ENCODE measurements at places on chromosomes 11 and 22.

- DNase-seq: no peak
These were observed 87.3 kb downstream of the PACS1 start for GRCh38 chr11:66157182-66157864.

GRCh38 chr11:126817096-126817495 lies 183.5 kb downstream of the KIRREL3 start:
- no peak for DNase-seq

- no peak for DNase-seq
These were observed 10.7 kb downstream of the PPFIA1 start for GRCh38 chr11:70281156-70281609.

- DNase-seq: no peak
These were observed 31.4 kb downstream of the PPM1F start for GRCh38 chr22:21921184-21921721.

GRCh38 chr11:58597486-58598144 lies 18.8 kb downstream of the ZFP91 start:
- no peak for DNase-seq

DNA sequence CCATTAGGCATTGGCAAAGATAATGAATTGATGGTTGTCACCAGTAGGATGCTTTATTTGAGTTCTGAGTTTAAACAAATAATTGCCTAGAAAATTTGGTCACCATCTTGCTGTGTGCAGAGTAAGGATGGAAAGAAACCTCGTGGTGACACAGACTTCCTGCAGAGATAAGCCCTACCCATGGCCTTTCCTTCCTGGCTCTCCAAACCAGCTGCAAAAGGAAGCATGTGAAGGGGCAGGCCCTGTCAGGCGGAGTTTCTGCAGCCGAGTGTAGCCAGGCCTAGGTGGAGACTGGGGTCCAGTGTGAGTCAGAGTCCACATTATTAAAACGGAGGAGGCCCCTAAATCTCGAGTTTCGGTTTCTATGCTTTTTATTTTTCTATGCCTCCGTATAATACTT lies 83.1 kb upstream of the ADSL start:
- DNase-seq: no peak

DNA sequence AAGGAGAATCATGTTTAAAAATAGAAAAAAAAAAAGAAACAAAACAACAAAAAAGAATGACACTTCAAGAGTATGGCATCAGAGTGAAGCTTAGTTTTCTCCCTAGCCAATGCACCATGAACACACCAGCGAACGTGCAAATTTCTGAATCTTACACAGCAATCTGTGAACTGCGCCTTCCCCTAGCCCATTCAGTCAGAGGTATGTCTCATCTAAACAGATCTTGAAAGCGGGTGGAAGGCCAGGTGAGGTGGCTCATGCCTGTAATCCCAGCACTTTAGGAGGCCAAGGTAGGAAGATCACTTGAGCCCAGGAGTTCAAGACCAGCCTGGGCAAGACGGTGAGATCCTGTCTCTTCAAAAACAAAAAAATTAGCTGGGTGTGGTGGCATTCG lies 113.1 kb downstream of the MICAL3 start:
- DNase-seq: no peak

DNA sequence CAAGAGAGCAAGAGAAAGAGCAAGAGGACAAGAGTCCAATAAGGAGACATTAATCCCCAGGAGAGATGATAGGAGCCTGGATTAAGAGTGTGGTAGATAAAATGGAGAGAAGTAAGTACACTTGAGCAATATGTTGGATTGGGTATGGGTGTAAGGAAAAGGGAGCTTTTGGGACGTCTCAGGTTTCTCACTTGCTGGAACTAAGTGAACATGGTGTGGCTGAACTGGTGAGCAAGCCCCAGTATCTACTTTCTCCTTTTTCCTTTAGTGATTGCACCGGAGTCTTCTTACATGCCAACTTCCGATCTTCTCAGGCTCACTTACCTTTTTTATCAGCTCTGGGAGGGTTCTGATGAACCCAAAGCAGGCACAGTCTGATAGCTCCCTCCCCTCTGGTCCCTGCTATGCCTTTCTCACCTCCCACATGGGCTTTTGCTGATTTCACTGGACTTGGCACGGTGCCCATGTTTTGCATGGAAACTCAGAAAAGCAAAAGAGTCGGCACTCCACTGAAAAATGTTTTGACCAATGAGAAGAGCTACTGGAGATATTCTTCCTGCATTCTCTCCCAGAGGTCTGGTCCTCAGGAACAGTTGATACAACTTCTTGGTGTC lies 14.5 kb upstream of the APLNR start:
- DNase-seq: no peak

- no peak for DNase-seq
These were observed 9.6 kb upstream of the RELA start for GRCh38 chr11:65672180-65672860.

All from epithelial cell of proximal tubule (primary cell).